MG63 (cell line): ENCODE measurements at places on chromosomes 7 and 10. TPM values are rescaled to one million over a fixed set of nuclear protein-coding genes. Genes with fewer than 3 reads are reported as not detected.

NEUROG3 gene
- total RNA-seq = not detected in 2 replicates

DNA sequence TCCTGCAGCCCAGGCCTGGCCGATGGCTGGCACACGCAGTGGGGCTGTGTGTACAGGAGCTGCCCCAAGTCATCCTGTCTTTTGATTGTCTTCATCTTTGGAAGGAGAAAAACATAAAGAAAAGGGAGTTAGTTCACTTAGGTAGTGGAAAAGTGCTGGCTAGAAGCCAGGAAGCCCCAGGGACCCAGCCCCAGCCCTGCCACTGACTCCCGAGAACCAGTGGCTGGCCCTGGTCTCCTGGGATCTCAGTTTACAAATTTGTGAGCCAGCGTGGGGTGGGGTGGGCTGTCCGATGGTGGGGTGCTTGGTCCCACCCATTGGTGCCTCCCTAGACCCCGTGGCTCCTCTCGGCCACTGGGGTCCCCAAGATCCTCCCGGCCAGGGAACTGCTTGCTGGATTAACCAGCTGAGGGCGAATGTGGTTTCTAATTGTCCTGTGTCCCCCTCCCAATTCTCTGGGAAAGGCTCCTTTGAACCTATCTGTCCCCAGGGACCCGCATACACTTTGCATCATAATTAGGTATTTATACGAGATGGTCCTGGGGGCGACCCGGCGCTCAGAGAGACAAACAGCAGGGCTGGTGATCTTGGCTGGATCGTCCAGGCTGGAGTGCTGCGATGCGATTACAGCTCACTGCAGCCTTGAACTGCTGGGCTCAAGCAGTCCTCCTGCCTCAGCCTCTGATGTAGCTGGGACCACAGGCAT, 16.3 kb upstream of the CHST12 start:
- DNase-seq = no peak

MRPL43 gene
- 85.9 and 134 TPM in 2 replicates for total RNA-seq

DNA sequence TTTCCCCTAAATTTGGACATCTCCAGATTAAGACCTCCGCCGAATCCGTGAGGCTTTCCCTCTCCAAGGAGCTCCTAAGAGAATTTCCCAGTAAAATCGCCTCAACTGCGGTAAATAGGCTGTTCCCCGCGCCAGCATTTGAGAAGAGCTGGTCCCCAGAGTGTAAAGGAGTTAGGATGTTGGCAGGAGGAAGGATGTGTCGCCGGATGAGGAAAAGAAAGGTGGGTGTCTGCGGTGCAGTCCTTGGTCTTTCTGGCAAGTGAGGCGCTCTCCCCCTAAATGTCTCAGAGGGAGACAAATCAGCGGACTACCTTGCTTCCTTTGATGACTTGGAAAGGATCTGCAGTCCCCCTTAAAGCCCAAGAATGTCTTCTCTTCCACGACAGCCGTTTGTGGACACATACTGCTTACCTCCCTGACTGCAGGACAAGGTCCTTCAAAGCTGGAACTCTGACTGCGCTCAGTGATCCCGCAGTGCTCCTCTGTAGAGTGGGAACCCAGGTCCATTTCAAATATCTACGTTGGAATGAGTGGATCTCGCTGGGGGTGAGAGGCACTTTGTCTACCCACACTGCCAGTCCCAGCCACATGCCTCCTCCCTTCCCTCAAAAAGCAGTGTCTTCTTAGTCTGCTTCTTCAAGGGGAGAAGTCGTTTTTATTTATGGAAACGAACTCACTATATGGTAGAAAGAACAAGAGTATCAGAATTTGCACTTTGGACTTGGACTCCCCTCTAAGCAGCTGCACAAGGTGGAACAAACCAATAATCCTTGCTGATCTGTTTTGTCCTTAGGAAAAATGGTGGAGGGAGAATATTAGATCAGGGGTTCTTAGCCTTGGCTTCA, 1.1 kb upstream of the DLG5 start:
- DNase-seq = no peak

KIAA1549 gene
- 0.57 and 1.1 TPM in 2 replicates for total RNA-seq

DNA sequence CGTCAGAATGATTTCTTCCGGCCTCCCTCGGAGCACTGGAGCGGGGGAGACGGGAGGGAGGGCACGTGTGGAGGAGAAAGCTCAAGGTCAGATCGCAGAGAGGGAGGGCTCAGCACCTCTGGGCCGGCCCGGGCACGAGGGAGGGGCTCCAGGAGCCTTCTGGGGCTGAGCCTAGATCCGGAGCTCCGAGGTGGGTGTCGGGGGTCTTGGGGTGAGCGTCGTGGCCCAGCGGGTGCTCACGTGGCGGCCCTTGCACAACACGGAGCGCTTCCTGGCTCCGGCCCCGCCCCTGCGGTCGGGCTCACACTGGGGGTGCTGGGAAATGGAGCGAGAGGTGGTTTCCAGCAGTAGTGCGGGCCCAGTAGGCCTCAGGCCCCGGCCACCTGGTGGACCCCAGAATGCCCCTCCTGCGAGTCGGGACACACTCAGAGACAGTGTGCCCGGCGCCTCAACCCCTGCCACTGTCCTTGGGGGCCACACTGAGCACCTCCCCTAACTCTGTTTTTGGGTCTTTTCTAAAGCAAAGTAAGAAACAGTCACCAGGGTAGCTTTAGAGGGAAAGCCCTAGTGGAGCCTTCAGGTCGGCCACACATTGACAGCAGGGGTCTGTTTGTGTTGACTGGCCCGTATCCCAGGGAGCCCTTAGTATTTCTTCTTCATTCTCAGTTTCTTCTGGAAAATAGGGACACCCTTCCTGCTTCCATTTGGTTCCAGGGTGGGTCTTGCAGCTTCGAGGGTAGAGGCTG, 798 bp downstream of the PPIF start:
- peak; percentile 81 for DNase-seq

HOXA9 gene
- 25.4 and 29.9 TPM in 2 replicates for total RNA-seq

HOXA7 gene
- 0.95 and 1.7 TPM in 2 replicates for total RNA-seq

DNA sequence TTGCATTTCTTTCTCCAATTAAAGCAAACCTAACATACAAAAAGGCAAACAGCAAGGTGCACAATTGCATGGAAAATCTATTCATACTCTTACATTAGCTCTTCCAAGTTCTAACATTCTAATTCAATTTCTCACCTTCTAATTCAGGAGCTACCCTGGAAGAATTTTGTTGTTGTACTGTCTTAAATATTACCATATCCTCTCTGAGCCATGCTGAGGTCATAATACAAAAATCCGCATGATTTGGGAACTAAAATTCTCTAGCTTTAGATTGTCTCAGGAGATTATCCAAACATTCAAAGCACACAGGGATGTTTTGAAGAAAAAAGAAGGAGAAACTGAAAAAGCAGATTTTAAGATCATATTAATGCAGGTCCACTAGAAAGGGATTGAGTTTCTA, 229.9 kb downstream of the KIAA1217 start:
- DNase-seq = no peak

OR6V1 gene
- total RNA-seq = not detected in 2 replicates

CNPY1 gene
- total RNA-seq = not detected in 2 replicates

DNA sequence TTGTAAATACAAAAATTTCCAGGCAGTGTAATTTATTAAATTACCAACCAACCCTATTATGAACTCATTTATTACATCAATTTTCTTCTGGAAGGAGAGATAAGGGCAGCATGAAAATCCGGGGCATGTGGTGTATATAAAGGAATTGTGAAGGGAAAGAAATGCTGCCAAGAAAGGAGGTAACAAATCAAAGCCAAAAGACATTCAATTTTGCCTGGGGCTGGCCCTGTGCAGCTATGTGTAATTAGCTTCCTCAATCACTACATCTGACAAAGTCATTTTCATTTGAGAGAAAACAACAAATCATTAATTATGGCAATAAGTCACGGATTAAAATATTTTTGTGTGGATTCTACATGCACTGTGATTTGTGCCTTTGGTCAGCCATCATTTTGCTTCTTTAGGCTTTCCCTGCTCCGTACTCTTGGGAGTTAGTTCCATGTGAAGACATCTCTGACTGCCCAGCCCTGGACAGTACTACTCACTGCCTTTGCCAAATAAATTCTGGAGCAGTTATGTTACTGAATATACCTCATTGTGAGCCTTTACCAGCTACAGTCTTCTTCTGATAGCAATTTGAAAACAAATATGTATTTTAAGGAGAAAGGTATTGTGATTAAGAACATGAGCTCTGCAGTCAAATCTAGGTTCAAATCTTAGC, 191.7 kb downstream of the RELN start:
- DNase-seq = no peak

DNA sequence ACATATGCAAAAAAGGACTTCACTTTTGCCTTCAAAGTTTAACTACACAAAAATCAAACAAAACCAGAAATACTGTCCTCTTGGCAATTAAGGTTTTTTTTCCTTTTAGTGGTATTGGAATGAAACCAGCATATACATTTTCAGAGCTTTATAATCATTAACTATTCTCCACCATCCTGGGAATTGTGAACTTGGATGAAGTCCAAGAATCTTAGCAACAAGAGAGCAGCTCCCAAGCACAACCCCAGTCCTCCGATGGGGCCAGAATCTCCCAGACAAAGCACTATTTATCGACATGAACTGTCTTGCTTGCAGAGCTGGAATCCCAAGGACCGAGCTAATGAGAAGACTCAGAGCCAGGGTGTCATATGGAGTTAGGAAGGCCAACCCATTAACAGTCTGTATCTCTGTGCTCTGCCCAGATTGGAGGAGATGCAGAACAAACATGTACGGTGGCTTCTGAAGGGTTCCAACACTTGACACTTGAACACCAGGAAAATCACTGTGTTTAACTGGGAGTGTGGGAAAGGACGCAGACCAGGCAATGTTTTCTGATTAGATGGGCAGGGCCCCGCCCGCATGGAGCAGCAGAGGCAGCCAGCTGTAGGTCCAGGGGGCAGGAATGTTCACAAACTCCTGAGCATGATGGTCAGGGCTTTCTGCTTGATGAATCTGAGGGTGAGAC, 35.5 kb downstream of the PPP1R3C start:
- DNase-seq = no peak

OPALIN gene
- not detected in 2 replicates for total RNA-seq

- DNase-seq = no peak
Measured at GRCh38 chr7:64223366-64223765, 4.9 kb upstream of the ZNF679 start.

DNA sequence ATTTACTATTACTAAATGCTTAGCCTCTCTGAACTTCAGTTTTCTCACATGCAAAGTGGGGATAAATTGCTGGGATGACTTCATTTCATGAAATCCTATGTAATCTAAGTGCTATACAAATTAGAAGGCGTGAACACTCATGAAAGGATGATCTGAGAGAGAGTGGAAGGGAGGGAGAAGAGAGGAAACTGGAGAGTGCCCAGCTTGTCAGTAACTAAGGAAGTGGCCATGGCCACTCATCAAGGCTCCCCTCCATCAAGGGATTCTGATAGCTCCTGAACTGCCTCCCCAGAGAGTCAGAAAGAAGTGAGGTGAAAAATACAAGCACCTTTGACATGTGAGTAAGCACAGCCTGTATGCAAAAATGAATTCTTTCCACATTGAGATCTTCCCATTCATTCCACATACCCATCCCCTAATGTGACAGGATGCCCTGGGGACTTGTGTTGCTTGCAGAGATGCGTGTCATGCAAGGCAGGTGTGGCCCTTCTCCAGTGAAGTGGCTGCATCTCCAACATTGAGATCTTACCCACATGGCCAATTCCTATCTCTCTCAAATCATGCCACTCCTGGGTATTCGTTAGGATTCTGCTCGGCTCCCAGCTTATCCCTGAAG, 76.5 kb upstream of the ITPRID1 start:
- no peak for DNase-seq

DNA sequence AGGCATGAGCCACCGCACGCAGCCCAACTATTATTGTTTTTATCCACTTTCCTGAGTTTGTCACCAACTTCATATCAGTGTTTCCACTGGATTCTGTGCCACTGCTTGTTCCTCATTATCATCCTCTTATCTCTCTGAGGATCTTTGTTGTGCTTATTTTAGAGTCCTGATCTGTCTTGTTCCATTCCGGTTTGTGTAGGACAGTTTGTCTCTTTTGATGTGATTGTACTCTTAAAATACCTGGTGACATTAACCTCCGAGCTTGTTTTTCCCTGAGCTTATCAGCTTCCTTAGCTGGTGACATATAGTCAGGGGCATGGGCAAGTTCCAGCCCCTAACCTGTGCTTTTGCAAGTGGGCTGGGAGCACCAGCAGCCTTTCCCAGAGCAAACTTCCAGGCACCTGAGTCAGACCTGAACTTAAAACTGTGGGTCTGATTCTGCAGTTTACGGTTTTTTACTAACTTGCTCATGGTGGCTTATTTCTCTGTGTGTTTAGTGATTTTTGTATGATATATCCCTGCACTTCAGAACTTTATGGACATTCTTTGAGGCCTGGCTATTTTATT, 23.1 kb upstream of the FMC1 start:
- DNase-seq = no peak
